ENCODE measurements at places on chromosomes 3 and 15.

DNA sequence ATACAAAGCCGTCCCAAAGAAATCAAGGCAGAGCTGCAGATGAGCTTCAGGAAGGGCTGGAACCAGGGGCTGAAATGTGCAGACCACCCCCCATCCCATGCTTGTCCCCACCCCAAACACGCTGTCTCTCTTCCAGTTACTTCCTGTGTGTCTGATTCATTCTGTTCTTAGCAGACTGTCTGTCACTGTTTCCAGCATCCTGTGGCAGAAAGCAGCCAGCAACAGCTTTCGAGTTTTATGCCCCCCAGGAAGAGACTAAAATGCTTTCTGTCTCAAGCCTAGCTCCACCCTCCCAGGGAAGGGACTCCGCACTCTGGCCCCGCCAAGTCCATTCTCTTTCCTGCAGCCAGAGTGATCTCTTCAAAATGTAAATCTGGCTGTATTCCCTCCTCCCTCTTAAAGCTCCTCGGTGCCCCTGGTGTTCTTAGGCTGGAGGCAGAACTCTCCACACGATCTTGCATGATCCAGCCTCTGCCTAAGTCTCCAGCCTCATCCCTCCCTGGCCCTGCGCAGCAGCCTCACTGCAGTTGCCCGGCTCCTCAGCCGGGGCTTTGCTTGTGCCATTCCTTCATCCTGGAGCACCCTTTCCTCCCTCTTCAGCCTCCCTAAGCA, 41.5 kb downstream of the HRH1 start:
- H3K27ac ChIP-seq = no peak overlapping the region
- no peak overlapping the region for H3K4me3 ChIP-seq
- peaks cover 9% of the 10 kb centered on the region for H3K4me1 ChIP-seq
- peak; percentile 38 for DNase-seq
- H3K27me3 ChIP-seq = no peaks in the 10 kb centered on the region
- no peaks in the 10 kb centered on the region for H3K36me3 ChIP-seq

DNA sequence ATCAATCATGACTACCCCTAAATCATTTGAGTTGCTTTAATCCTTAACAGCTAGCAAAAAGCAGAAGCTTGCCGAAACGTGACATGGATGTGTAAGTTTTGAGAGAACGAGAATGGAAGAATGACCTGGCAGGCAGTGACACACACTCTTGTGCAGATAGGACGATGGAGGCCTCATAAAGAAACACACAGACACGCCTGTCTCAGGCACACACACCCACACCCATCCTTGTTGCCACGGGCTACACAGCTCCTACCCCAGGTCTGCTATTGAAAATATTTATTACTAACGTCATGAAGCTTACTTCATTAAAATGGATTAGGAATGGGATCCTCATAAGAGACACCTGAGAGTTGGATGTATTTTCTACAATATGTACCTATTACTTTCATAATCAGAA, 8.5 kb downstream of the MYO5C start:
- H3K27me3 ChIP-seq = no peaks in the 10 kb centered on the region
- H3K27ac ChIP-seq = no peak overlapping the region
- DNase-seq = no peak
- H3K36me3 ChIP-seq = 0 out of 2 replicates have a peak, but pooled peaks cover 4% of the 10 kb centered on the region
- H3K4me3 ChIP-seq = no peak overlapping the region
- H3K4me1 ChIP-seq = no peaks in the 10 kb centered on the region

GRCh38 chr3:61354604-61355003, 103.4 kb upstream of the FHIT start:
- no peak overlapping the region for H3K27ac ChIP-seq
- no peaks in the 10 kb centered on the region for H3K4me1 ChIP-seq
- no peak overlapping the region for H3K4me3 ChIP-seq
- H3K36me3 ChIP-seq = no peaks in the 10 kb centered on the region
- H3K27me3 ChIP-seq = no peaks in the 10 kb centered on the region

GRCh38 chr3:59538753-59539432, 489.1 kb upstream of the CFAP20DC start:
- H3K4me1 ChIP-seq = peaks cover 10% of the 10 kb centered on the region
- H3K36me3 ChIP-seq = no peaks in the 10 kb centered on the region
- no peak for DNase-seq

DNA sequence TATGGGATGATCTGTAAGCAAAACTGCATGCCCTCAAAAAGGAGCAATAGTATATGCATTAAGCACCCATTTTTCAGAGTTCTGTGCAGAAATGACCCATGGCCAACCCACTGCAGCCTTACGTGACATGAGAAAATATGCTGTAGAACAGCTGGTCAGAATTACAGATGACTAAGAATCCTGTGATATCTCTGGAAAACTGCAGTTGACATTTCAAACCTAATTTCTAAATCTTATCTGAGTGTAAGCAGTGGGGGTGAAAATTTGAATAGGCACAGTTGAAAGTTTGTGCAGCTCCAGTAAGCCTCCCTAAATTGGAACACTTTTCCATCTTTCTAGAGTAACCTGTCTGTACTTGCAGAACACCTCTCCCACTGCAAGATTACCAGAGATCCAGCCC, 28.7 kb upstream of the COL6A6 start:
- DNase-seq = no peak
- no peaks in the 10 kb centered on the region for H3K4me1 ChIP-seq
- H3K27ac ChIP-seq = no peak overlapping the region
- no peak overlapping the region for H3K4me3 ChIP-seq
- H3K36me3 ChIP-seq = no peaks in the 10 kb centered on the region

- H3K4me3 ChIP-seq = no peak overlapping the region
- H3K4me1 ChIP-seq = peaks cover 13% of the 10 kb centered on the region
- no peaks in the 10 kb centered on the region for H3K27me3 ChIP-seq
- no peak overlapping the region for H3K27ac ChIP-seq
These were observed 3.5 kb downstream of the RNU5B-1 start for GRCh38 chr15:65307978-65308377.

GRCh38 chr3:99868311-99868646, 50.6 kb downstream of the CMSS1 start:
- H3K27me3 ChIP-seq = peaks cover 67% of the 10 kb centered on the region
- H3K4me1 ChIP-seq = no peaks in the 10 kb centered on the region
- peak; percentile 67 for DNase-seq
- H3K27ac ChIP-seq = no peak overlapping the region
- no peaks in the 10 kb centered on the region for H3K36me3 ChIP-seq
- no peak overlapping the region for H3K4me3 ChIP-seq

Data from GM23338 (cell line).